ENCODE measurements at places on chromosomes 4 and X.
A peak's percentile ranks its signal among the peaks of the same experiment; 100 is the strongest.

DNA sequence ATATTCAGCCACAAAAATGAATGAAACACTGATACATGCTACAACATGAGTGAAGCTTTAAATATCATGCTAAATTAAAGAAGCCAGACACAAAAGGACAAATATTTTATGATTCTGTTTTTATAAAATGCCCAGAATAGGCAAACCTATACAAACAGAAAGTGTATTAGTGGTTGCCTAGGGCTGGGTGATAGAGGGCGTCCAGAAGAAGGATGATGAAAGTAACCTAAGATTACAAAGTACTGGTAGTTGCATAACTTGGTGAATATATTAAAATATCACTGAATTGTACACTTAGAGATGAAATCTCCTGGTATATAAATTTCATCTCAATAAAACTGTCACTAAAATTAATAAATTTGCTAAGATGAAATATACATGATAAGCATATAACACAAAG is 67.5 kb downstream of the FBXW7 start:
- no peak for DNase-seq

GRCh38 chr4:150219841-150220240 is 141.6 kb downstream of the DCLK2 start:
- no peak for DNase-seq

DNA sequence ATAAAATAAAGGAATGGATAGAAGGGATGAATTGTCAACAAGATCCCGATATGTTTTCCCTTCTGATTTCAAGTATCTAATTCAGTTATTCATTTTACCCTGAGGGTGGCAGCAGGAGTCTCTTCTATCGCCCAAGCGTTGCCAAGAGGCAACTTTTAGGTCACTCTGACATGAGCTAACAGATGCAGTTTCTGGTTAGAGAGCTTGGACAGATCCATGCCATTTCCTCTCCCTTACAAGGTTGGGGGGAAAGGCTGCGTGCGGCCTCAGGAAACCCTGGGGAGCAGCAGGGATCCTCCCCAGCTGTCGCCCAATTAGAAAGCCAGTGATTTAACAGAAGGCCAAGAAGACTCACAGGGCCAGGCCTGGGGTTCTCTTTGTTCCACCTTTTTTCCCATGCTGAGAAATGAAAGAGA is 35.3 kb upstream of the WAS start:
- DNase-seq: peak; percentile 36

GRCh38 chr4:56440983-56441382 is 4.9 kb downstream of the PAICS start:
- DNase-seq: no peak

DNA sequence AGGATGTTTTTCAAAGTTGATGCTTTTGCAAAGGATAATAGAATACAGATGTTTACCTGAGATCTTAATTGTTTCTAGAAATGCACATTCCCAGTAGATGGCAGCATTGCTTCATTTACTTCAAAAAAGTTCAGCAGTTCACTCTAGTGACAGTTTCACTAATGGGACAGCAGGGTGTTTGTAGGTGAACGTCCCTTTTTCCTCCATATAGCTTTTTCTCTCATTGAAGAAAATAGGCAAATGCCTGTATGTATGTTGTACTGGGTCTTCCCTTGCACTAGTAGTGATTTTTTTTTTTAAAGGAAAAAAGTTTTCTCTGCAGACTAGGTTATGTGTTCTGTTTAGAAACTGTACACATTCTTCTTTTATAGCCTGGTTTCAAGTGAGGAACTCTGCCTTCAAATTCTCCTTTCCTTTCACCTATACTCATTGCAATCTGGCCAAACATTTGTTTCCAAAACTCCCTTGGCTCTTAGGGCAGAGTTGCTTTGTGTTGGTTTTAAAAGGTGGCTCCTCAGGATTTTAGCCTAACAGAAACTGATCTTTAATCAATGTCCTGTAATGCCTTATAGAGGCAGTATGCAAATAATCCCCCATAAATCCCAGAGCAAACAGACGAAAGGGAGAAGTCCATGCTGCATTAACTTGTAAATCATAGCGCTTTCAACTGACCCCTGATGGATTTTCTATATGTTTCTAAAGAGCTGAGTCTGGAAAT is 86.3 kb downstream of the EGF start:
- peak; percentile 68 for DNase-seq

- no peak for DNase-seq
These were observed 14.4 kb downstream of the HADH start for GRCh38 chr4:108003982-108004515.

DNA sequence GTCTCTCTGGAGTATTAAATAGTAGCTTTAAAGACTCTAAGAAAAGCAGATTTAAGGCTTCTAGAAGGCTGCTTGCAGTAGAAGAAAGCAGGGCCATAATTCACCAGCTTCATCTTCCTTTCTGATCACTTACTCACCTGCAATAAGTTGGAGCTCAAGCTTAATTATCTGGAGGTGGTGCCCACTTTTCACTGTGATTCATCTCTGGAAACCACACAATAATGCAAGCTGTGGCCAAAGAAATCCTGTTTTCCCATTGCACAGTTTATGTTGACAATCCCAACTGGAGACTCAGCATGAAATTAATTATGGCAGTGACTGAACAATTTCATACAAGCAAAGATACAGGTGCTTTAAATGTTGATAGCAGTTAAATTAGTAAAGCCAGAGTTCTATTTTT is 14.7 kb downstream of the CWH43 start:
- no peak for DNase-seq

DNA sequence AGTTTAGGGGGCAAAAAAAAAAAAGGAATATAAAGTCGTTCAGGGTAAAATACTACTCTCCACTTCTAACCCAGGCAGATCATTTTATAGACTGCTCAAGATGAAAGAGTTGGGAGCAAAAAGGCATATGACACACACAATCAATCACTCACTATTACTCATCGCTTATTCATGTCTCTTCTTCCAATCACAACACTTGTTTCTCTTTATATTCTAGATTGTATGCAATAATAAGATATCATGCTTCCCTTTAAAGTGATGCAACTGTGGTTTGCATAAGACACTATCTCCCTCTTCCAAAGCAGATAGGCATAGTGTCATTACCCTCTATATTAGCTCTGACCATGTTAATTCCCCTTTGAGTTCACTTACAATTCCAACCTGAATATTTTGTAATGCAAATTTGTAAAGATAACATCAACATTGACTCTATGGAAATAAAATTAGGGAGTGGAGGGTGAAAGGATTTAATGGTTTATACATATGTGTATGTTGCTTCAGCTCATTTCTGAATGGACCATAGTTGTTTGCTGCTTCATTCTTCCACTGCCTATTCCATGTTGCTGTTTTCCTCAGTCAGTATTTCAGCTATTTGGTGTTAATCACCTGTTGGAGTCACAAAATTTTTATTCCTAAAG is 154.9 kb upstream of the EPHA5 start:
- DNase-seq: no peak

DNA sequence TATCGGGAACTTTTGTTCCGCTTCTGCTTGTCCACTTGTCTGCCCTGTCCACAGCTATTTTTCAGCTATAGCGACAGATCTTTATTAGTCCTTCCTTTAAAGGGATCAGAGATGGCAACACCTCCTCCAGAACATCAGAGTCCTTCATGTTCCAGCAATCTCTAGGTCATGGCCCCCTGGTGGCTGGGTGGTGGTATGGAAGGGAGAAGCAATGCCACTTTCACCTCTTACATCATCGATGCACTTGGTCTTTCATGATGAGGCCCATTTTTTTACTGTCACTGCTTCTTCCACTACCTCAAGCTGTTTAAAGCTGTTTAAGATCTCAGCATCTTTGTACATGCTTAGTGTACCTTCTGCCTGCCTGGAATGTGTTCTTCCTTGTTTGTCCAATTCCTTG is 106.7 kb downstream of the ARHGAP6 start:
- DNase-seq: no peak

DNA sequence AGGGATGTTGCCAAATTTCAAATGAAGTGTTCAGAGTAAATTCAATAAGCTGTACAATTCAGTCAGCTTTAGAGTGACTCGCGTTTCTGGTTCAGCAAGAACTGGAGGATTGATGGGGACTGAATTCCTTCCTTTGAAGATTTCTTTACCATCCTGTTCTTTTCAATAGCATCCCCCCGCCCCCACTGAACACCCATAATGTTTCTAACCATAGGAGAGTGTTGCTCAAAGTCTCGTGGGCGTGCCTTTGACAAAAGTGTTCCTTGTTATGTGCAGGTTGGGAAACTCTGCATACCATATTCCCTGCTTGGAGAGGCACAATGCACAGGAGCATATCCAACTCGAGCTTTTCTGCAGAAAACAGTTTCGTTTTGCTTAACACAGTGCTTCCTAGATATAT is 323.5 kb upstream of the CASK start:
- DNase-seq: no peak

DNA sequence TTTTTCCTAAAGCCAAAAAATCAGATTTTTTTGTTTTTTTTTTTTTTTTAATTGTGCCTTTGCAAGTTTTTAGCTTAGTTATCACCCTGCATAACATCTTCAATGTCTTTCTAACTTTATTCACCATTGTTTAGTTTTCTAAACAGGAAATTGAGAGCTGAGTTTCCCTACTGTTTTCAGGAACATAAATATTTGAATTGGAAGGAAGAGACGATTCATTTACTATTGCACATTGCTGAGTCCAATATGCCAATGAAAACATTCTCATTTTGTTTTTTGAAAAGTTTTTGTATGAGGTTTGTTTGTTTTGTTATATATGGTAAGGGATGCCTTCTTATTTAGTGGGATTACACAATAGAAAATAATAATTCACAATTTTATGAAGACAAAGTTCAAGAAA is 148.4 kb downstream of the ANKRD50 start:
- no peak for DNase-seq

DNA sequence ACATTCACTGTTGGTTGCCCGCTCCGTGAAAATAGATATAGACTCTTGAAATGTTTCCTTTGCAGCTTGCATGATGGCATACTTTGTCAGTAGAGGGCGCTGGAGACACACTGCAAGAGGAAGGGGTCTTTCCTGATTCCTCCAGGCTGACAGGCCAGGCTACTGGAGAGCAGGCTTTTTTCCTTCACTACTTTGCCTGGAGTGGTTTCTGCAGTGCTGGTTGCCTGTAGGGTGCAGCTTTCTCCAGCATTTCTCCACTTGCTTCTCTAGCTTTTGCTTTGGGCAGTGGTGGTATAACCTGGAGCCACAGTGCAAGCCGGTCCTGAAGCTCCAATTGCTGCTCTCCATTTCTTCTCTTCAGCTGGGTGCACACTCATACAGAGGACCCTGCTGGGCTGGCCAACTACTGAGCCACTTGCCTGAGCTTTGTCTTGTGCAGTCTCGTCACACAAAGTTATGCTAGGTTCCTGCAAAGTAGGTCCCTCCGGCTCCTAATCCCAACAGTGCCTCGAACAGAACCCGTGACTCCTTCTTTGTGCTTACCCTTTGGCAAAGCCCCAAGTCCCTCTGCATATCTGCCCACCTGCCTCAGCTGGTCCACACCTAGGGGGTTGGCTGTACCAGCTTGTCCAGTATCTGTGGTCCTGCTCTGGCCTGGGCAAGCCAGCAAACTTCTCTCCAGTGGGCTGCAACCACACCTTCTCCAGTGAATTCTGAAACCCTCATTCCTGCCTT is 46.3 kb downstream of the RASSF6 start:
- peak; percentile 74 for DNase-seq

DNA sequence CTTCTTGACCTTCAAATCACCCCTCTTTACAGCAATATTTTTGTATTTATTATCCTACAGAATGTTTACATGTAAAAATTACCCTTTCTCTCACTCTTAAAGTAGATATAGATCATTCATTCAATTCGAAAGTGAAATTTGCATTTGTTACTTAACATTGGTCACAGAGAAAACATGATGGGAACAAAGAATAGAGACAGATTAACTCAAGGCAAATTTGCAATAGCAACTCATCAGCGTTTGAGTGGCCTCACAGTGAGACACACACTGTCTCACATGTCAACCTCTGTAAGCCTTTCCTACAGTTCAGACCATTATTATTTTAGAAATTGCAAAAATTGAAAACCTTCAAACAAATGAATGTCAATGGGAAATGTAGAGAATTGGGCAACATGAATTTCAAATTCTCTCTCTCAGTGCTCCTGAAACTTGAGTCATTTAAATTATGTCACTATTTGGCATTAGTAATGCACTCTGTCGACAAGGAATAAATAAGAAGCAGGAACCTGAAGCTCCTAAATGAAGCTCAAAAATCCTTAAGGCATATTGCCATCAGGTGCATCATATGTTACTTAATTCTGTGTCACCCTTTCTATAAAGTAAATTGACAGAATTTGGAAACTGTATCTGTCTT is 148.3 kb upstream of the ANXA10 start:
- DNase-seq: no peak

GRCh38 chr4:71261001-71261400 is 77.8 kb upstream of the SLC4A4 start:
- DNase-seq: no peak

All from muscle of arm (tissue), 14 donors.